ENCODE measurements at places on chromosomes 2 and 18.

- DNase-seq: no peak
These were observed 469.8 kb upstream of the ZEB2 start for GRCh38 chr2:144989579-144990270.

- no peak for DNase-seq
These were observed 684.0 kb downstream of the DSC3 start for GRCh38 chr18:30358555-30358954.

DNA sequence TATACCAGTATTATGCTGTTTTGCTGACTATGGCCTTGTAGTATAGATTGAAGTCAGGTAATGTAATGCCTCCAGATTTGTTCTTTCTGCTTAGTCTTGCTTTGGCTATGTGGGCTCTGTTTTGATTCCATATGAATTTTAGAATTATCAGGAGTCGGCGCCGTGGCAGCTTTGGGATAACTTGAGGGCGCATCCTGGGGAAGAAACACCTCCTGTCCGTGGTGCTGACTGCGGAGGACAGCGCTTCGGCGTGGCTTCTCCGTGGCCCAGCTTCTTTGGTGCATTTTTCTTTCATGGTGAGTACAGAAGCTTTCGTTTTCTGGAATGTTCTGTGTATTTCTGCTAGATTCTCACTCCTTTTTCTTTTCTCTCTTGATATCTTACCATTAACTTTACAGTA, 25.2 kb downstream of the CCDC74A start:
- DNase-seq: no peak

- no peak for DNase-seq
These were observed 64.7 kb downstream of the DTNB start for GRCh38 chr2:25608718-25609117.

GRCh38 chr2:207724113-207724512, 12.7 kb downstream of the CCNYL1 start:
- DNase-seq: no peak

DNA sequence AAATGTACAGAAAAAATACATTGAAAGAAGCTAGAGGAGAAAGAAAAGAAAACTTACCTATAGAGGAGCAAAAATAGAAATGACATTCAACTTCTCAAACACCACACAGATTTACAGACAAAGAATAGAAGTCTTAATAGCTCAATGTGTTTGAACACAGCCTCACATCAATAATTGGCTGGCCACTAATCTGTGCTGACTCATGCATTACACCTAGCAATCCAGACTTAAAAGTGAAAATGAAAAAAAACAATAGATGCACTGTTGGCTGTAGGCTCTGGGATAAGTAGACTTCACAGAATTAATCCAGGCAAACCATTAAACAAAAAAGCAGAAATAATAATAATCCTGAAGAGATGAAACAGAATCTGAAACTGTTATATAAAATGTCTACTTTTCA, 961.3 kb upstream of the CELF4 start:
- no peak for DNase-seq

Data from activated T-helper 1 cell treated with anti-CD3 and anti-CD28 coated beads, Interleukin-2, amount 50 U/mL, for 16 hours (primary cell).